Activated CD8-positive, alpha-beta memory T cell treated with anti-CD3 and anti-CD28 coated beads for 1 hour (primary cell): ENCODE measurements at places on chromosomes 3 and 15.

GRCh38 chr15:59558851-59559250 lies 52.7 kb upstream of the GCNT3 start:
- no peak for DNase-seq

DNA sequence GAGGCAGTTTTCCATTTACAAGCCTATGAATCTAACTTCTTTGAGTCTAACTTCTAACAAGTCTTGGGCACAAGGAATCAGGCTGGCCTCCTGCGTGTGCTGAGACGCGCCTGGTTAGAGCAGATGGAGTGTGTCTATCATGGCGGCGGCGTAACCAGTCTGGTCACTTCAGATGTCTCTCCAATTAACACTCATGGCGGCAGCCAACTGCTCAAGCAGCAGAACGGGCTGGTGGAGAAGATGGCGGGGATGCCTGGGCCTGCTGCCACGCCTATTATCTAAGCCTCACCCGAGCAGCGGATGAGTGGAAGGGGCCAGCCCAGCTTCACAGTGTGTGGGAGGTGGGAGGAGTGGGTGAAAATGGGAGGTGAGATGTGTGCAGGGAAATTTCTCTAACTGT lies 246.4 kb upstream of the TPRG1 start:
- no peak for DNase-seq

DNA sequence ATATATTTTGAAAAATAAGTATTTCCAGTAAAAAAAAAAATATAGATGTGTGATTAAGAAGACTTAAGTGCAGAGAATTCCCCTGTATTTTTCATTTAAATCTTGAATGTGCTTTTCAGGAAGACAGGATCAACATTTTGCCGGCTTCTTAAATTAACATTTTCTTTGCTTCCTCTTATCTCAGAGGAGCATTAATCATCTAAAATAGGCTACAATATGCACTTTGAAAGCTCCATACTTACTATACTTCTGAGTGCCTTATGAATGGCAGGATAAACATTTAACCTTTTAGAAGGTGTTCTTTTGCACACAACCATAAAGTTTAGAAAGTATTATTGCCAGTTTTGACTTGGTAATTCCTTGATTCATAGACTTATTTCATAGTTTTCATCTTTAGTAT lies 164.3 kb downstream of the ECT2 start:
- no peak for DNase-seq

DNA sequence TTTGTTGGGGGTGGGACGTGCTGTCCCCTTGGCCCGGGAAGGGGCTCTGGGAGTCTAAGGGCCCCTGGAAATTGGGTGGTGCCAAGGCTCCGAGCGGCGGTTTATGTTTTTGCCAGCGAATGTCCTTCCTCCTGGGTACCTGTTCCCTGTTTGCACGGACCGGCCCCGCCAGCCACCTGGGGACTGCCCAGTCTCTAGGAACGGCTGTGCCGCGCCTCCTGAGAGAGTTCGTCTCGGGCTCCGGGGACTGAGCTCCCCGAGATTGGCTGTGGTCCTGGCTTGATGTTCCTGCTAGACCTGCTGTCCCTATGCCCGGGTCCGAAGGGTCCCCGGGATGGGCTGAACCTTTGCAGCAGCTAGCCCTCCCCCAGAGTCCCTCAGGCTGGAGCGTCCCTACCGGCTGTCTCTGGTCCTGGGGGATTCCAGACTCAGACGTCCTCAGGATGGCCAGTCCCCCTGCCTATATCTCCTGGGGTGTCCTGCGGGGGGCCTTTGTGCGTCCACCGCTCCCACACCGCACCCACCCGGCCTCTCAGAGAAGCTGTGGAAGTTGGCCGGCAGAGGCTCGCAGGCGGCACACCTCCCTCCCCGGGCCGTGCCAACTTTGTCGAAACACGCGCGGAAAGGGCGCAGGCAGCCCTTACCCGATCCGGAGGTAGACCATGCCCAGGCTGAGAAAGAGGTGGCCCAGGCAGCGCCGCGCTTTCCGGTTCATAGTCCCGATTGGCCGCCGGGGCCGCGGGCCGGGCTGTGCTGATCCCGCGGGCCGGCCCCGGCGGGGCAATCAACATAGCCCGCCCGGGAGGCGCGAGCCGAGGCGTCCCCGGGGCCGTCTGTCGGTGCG lies 547 bp downstream of the WNT7A start:
- DNase-seq: no peak

- DNase-seq: no peak
Observed at GRCh38 chr3:14473411-14473891, 66.7 kb downstream of the GRIP2 start.

- DNase-seq: no peak
Observed at GRCh38 chr15:28978661-28979060, 92.9 kb downstream of the APBA2 start.

DNA sequence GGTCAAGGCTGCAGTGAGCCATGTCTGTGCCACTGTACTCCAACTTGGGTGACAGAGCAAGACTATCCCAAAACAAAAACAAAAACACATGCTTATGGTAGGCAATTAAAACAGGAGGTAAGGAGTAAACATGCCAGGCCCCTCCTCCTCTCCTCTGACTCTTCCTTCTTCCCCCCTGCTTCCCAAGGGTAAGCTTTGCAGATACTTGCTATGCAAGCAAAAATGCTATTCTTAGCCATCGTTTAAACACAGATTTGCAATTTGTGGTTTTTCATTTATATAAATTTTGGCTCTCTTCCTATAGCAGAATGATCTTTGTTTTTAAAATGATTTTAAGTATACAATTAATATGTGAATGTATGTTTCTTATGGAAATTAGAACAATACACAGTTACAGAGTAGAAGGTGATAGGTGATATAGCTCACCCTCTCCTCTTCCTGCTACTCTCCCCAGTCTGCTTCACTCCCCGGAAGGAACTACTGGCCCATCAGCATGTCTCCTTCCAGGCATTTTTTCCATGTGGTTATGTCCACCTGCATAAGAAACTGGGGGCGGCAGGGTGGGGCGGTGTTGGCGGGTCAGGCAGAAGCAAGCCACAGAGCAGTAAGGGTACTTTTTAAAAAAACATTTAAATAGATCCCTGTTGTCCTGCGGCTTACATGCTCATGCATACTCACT lies 42.1 kb downstream of the IGF1R start:
- DNase-seq: no peak

- no peak for DNase-seq
Observed at GRCh38 chr15:101573951-101574350, 78.2 kb downstream of the TM2D3 start.
